ENCODE measurements at places on chromosomes 7 and 10.

DNA sequence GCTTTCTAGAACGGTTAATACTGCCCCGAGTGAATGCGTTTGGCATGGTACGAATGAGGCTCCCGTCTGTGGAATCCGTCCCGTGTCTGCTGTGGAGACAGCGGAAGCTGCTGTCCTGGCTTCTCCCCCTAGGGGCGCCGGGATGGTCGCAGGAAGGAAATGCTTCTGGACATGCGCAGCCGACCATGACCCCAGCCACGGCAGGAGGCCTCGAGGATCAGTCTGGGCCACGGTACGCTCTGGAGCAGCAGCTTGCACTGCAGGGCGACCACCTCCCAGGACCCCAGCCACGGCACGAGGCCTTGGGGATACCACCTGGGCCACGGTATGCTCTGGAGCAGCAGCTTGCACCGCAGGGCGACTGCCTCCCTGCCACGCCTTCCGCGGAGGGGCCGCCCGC, 107.9 kb downstream of the CYTH3 start:
- no peak for DNase-seq

- DNase-seq, result no peak
Measured at GRCh38 chr7:2054927-2055326, 177.8 kb downstream of the MAD1L1 start.

GRCh38 chr10:98388101-98388655, 26.8 kb downstream of the PYROXD2 start:
- no peak for DNase-seq

DNA sequence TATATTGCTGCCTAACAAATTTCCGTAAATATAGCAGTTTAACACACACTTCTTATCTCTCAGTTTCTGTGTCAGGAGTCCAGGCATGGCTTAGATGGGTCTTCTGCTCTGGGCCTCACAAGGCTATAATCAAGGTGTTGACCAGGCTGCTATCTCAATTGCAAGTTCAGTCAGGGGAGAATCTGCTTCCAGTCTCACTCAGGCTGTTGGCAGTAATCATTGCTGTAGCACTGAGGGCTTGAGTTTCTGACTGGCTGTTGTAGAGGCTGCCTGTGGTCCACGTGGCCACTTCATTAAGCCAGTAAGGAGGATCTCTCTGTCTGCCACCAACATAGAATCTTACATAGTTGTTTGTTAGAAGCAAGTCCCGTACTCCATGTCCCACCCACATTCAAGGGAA, 138.4 kb downstream of the ST7 start:
- peak; percentile 28 for DNase-seq

- DNase-seq, result no peak
Measured at GRCh38 chr10:24428410-24428782, 219.5 kb downstream of the KIAA1217 start.

GRCh38 chr7:128933180-128933891, 4.4 kb upstream of the IRF5 start:
- DNase-seq, result no peak

GRCh38 chr7:150959081-150959480, 19.0 kb downstream of the KCNH2 start:
- no peak for DNase-seq

GRCh38 chr7:80603940-80604339, 34.5 kb upstream of the CD36 start:
- DNase-seq, result no peak

DNA sequence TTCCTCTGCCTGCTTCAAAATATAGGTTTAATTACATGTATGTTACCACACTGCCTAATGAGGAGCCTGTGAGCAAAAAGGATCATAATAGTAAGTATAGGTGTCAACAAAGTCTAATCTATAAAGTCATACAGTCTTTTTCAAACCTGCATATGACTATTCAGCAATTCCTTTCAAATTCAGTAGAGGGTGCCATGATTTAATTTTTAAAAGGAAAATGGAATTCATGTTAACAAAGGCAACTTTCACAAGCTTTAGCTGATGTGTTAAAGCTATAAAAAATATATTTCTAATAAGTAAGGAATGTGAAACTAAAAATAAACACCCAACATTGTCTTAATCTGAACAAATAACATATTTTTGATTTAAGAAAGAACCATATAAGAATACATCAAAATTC, 52.1 kb downstream of the MPP7 start:
- DNase-seq, result no peak

DNA sequence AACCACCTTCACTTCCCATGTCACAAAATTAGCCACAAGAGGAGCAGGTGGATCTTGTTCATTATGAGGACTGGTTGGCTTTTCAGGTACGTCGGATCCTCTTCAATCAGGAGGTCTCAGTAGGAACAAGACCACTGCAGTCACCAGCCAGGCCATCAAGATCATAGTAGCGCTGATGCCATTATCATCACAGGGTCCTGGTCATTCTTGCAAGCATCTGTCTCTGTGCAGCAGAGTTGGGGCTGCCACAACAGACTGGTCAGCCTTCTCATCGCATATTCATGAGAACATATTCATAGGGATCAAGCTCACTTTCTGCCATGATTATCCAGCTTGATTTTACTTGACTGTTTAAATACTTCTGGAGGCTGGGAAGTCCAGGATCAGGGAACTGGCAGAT, 67.1 kb downstream of the ADCYAP1R1 start:
- DNase-seq, result no peak

DNA sequence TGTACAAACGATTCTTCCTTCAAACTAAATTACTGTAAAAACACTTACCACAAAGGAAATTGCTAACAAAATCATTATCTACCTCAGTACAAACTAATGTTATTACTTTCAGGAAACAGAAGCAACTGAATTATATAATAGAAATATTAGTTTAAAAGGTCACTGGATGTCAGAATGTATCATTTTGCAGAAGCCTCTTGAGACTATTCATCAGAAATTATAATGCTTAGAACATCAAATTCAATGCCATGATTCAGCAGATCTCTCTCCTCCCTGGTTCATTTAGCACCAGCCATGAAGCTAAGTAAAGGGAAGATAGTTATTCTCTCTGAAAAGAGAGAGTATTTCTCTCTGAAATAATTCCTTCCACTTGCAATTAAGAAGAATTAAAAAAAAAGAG, 223.3 kb downstream of the IMMP2L start:
- no peak for DNase-seq

DNA sequence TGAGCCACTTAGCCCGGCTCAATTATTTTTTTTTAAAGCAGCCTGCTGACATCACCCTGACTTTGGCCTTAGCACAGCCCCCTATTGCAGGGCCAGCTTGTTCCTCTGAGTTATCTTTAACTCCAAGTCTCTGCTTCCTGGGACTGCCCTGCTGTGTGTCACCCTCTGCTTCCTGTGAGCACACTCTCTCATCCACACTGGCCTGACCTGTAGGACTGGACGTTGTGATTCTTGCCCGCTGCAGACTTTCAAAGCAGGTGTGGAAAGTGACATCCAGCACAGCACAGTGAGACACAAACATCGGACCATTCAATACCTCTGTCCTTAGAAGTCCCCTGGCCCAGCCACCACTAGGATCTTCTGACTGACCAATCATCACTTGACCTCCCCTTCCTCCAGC, 26.4 kb upstream of the HSPA12A start:
- no peak for DNase-seq

DNA sequence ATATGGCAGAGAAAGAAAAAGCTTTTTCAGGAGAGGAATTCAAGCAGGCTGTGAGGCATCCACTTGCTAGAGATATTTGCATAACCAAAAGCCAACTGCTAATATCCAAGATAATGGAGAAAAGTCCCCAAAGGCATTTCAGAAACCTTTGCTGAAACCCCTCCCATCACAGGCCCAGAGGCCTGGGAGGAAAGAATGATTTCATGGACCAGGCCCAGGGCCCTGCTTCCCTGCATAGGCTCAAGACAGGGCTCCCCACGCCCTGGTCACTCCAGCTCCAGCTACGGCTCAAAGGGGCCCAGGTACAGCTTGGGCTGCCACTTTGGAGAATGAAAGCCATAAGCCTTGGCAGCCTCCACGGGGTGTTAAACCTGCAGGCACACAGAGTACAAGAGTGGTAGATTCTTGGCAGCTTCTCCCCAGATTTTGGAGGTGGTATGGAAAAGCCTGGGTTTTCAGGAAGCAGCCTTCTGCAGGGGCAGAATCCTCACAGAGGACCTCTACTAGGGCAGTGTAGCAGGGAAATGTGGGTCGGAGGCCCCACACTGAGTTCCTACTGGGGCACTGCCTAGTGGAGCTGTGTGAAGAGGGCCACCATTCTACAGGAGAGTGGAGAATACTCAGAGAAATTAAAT, 5.6 kb upstream of the RSU1 start:
- no peak for DNase-seq

GRCh38 chr10:49668684-49669083, 10.8 kb upstream of the C10orf53 start:
- DNase-seq, result no peak

Data from NCI-H524 treated with DMSO at 0.1 percent for 48 hours (cell line).